RCC 7860 (cell line): ENCODE measurements at places on chromosomes 5 and 9.

DNA sequence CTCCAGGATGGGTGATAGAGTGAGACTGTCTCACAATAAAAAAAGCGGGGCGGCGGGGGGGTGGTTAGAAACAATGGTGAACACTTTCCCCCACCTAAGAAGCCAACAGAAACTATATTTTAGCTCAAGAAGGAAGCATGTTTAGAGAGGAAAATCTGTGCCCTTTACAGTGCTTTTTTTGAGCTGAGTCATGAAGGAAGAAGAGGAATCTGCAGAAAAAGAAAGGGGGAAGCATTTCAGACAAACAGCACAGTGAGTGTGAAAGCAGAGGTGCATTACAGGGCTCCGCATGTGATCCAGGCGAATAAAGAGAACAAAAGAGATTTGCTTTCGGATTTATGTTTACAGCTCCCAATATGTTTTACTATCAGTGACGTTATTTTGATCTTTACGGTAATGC, 1504.6 kb upstream of the WWC1 start:
- DNase-seq: no peak

DNA sequence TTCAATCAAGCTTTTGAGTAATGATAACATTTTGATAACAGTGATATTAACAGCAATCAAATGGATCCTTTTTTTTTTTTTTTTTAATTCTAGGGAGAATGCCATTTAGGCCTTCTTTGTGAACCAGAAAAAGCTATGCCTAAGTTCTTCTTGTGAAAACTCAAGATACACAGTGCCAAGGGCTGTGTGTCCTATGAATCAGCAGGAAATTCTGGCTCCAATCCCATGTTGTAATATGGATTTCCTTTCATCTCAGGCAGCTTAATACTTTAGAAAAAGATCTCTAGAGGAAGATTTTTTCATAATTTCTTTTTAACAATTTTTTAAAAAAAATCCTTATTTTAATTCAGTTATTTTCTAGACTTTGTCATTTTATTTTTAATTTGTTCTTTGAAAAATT, 96.1 kb downstream of the NUDT12 start:
- peak; percentile 29 for DNase-seq

GRCh38 chr5:99187611-99188010, 258.8 kb upstream of the CHD1 start:
- no peak for DNase-seq

- DNase-seq: no peak
Measured at GRCh38 chr5:27875148-27875547, 836.8 kb upstream of the CDH9 start.

- DNase-seq: no peak
Measured at GRCh38 chr5:94807985-94808384, 189.5 kb downstream of the SLF1 start.

DNA sequence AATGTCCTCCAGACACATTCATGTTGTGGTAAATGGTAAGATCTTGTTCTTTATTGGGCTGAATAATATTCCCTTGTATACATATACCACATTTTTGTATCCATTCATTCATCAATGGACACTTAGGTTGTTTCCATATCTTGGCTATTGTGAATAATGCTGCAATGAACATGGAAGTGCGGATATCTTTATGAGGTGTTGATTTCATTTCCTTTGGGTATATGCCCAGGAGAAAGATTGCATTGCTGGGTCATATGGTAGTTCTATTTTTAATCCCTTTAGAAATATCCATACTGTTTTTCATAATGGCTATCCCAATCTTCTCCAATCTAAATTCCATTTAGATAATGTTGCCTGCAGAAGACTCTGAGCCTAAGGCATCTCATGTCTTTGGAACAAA, 78.0 kb upstream of the TNC start:
- no peak for DNase-seq

DNA sequence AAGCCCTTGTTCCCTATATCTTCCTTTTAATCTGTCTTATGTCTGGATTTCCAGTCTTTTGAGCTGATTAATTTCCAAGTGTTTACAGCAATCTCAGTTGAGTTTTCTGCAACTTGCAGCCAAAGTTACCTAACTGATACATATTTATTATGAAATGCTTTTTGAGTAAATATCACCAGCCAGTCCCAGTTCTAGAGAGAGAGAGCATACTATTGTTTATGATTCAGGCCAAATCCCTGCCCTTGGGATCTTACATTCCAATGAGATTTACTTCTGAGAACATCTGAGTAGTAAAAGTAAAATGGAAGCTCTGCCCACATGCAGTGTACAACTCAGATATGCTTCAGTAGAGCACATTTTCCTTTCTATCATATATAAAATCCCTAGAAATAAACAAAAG, 661.7 kb downstream of the KCTD16 start:
- no peak for DNase-seq

GRCh38 chr9:117704024-117704575, at the start of gene TLR4:
Gene TLR4 (plus strand): TSS chr9:117704403. CDS start chr9:117704473, 70 bp downstream.
- peak; percentile 29 for DNase-seq

- no peak for DNase-seq
Measured at GRCh38 chr9:86764221-86764624, 183.1 kb downstream of the GAS1 start.

GRCh38 chr9:68609901-68610415, 69.3 kb upstream of the TMEM252 start:
- DNase-seq: no peak

GRCh38 chr5:139949710-139950109, 93.4 kb downstream of the NRG2 start:
- DNase-seq: no peak

GRCh38 chr9:7103367-7103766, 345.6 kb downstream of the KDM4C start:
- DNase-seq: no peak

GRCh38 chr5:1815881-1816292, 14.7 kb downstream of the NDUFS6 start:
- DNase-seq: no peak

DNA sequence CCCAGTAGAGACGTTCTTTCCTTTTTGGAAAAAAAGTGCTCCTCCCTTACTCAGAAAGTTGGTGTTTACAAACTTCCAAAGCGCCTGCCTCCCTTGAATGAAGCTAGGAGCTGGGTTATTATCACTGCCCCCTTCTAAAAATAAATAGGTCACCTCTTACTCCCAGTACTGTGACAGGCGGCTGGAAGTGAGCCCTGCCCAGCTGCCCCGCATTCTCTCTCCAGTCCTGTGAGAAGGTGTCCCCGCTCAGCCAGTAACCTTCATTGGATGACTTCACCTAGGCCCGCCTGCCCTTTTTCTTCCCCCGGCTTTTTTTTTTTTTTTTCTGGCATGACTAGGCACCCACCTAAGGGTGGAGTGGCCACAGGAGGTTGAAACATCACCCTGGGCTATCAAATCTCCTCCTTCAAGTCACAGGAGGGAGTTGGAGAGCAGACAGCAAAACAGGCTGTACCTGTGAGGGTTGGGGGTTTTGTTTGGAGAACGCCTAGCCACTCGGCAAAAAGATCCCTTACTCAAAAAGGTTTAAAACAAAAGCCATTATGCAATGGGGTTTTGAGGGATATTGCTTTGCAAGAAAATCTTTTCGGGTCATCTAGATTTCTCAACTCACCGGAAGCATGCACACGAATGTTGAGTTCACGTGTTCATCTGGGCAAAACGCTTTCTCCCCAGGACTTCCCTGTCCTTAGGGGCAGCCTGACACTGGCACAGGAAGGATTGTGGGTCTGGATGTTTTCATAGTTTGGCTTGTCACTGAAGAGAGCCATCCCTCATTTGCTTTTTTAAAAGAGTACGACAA, 43.3 kb upstream of the ZNF622 start:
- DNase-seq: peak; percentile 76

DNA sequence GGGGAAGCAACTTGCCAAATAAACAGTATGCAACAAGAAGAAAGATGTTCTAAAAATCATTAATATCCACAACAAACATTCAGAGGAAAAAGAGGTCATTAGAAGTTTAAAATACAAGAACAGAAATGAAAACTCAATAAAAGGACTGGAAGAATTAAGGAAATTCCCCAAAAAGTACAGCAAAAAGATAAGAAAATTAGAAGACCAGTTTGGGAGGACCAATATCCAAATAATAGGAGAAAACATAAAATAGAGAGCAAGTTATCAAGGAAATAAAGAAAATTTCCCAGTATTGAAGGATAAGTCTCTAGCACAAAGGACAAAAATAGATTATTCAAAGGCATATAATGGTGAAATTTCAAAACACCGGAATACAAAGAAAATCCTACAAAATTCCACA, 21.9 kb downstream of the DIAPH1 start:
- DNase-seq: no peak

DNA sequence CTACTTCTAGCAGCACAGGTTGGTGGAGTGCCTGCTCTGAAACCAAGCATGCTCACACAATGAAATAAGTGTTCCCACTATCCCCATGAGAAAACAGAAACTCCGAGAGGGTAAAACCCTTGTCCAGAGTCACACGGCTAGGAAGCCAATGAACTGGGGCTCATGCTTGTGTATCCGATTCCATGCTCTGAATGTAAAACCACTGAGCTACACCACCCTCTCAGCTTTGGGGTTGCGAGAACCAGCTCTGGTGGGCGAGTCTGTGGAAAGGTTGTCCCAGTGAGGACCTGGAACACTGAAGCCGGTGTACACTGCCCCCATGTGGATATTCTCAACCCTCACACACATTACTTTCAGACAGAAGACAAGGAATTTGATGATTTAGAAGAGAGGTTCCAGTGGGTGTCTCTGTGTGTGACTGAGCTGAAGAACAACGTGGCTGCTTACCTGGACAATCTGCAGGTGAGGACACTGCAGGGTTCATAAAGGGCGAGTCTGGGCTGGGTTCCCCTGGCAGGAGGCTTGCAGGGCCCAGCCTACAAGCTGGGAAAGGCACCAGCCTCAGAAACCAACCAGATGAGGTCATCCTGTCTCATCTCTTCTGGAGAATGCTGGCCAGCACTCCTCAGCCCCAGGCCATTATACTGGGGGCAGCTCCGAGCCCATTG, 37.4 kb downstream of the ARHGEF37 start:
- peak; percentile 58 for DNase-seq

GRCh38 chr9:35793461-35793860, 2.1 kb downstream of the NPR2 start:
- no peak for DNase-seq

- no peak for DNase-seq
Measured at GRCh38 chr5:55836191-55836590, 15.0 kb upstream of the IL31RA start.

- no peak for DNase-seq
Measured at GRCh38 chr9:116843863-116844620, 156.9 kb downstream of the TRIM32 start.
